ENCODE measurements at places on chromosomes 6 and 20.

DNA sequence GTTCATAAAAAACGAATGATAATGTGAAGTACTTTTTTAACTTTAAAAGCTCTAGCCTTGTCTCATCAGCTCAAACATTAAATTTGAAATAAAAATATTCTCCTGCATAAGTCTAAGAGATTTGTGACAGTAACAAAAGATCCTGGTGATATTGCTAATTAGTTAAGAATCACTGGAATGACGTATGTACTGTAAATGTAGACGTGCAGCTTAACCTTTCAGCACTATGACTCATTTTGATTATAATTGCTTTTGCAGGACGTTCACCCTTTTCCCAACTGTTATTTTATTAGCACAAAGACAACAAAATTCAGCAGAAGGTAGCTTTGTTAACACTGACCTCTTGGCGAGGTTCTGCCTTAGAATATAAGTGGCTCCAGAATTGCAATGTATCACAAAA, 68.6 kb downstream of the TENT5A start:
- DNase-seq = no peak

DNA sequence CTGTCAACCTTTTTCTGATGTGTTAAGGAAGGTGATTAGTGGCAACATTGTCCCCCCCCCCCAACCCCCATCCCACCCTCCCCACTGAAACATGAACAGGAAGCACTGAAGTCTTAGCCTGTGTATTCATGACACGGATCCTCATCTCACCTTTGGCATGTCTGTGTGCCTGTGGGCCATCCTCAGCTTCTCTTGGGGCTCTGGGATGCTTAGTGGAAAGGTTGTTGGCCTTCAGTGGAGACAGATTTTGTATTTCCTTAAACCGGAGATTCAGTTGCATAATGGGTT, 93.6 kb downstream of the RREB1 start:
- DNase-seq = no peak

- no peak for DNase-seq
Measured at GRCh38 chr20:22536956-22537756, 47.2 kb downstream of the FOXA2 start.

GRCh38 chr20:64237316-64237715, 18.2 kb upstream of the PCMTD2 start:
- no peak for DNase-seq

DNA sequence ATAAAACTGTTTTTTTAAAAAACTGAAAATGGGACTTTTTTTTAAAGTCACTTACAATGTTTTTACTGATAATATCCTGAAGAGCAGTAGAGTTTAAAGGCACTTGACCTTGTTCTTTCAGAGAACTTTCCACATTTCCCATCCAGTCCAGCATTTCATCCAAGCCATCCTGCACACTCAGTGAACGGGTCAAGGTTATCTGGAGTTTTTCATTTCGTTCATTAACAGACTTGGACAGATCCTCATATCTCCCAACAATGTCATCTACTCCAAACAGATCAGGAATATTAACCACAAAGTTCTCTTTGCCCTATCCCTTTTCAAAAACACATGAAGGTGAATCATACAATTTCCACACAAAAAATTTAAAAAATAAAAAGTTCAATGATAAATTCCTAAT, 69.1 kb downstream of the DST start:
- no peak for DNase-seq

GRCh38 chr6:74182992-74183391, 487.0 kb downstream of the CD109 start:
- no peak for DNase-seq

DNA sequence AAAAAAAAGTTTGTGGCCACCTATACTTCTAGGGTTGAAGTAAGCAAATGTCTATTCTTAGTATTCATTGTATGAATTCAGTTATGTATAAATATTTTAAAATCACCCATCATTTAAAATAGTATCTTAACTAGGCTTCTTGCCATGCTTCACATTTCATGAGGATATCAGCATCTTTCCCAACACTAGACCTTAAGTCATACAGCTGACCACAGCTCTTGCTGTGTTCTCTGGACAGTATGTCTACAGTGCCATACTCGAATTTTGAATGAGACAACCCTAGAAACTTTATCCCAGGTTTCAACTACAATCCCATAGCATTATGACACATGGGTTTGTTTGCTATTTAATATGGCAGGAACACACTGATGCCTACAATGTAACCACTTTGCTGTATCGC, 5.2 kb downstream of the TXNDC5 start:
- no peak for DNase-seq

- no peak for DNase-seq
Measured at GRCh38 chr20:35008411-35009342, 53.0 kb downstream of the MYH7B start.

GRCh38 chr20:38726804-38727606, 2.7 kb downstream of the SLC32A1 start:
- DNase-seq = peak; percentile 85

DNA sequence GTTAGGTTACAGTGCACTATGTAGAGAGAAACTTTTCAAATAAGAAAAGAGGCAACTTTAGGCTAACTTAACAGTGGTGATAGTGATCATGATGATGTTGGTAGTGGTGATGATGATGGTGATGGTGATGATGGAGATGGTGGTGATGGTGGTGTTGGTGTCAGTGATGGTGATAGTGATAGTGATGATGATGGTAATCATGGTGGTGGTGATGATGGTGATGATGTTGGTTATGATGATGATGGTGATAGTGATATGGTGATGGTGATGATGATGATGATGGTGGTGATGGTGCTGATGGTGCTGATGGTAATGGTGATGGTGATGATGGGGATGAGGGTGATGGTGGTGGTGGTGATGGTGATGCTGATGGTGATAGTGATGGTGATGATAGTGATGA, 107.4 kb downstream of the DLL1 start:
- no peak for DNase-seq

DNA sequence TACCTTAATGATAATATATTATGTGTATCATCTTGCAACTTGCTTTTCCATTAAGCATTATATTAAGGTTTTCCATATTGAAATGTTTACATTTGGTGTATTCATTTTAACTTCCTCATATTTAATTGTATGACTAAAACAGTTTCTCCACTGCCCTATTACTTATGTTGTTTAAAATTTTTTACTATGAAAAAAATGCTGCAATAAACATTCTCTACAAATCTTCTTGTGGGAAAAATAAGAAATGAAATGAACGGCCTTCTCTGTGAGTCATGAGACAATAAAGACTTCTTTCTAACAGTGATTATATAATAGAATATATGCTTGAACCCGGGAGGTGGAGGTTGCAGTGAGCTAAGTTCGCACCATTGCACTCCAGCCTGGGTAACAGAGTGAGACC, 25.5 kb downstream of the FASTKD5 start:
- DNase-seq = no peak

GRCh38 chr20:10555865-10556308, 117.9 kb downstream of the JAG1 start:
- DNase-seq = no peak

GRCh38 chr6:7148100-7148822, 40.5 kb downstream of the RREB1 start:
- DNase-seq = peak; percentile 33

DNA sequence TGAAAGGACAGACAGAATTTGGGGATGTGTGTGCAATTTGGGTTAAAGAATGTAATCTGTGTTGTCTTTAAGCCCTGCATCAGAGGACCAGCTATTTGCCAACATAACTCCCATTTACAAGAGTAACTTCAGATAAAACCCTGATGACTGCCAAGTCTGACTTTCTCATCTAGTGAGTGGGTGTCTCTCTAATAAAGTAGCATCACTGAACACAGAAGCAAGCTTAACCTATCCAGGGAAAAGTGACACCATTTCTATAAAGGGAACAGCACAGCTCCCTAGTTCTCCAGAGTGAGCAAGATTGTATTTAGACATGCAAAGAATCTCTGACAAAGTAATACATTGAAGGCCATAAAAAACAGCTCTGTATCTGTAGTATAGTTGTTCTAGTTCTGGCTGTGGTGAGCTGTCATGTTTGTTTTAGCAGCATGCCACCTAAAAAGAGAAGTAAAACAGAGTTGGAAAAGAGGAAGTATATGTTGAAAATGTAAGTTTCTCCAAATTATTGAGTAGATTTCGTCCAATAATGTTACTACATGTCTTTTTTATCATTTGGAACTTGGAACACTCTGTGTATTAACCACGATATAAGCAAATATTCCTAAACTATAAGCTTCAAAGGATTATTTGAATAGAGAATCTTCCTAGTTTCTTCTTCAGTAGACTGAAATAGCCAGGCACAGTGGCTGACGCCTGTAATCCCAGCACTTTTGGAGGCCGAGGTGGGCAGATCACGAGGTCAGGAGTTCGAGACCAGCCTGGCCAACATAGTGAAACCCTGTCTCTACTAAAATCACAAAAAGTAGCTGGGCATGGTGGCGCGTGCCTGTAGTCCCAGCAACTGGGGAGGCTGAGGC, 8.8 kb upstream of the PIM1 start:
- DNase-seq = no peak

GRCh38 chr6:155188707-155189496, 74.9 kb upstream of the CLDN20 start:
- DNase-seq = no peak

DNA sequence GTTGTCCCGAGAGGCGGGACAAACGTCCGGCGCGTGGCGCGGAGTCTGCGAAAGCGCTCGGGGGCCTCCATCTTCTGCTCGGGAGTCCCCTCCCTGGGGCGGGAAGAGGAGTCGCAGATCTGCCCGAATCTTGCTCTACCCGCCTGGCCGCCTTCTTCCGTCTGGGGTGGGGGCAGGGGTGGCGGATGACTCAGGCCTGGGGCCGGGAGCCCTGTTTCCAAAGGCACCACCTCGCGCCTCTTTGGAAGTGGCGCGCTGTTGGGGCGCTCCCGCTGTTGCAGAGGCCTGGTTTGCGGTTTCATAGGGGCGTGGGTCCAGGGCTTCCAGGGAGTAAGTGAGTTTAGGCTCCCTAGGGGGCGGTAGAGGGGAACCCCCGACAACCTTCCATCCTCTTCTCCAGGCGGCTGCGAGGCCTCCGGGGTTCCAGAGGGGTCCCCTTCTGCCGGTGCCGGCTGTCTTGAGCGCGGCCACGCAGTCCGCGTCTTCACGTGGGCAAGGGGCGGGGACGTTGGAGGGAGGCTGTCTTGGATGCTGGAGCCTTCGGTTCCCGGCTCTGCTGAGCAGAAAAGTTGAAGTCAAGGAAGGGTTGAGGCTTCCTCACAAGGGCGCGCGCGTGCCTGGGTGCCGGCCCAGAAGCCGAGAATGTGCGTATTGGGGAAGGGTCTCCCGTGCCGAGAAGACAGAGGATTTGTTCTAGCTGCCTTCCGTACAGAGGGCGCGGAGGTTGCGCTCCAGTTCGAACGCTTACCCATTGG, 2.6 kb upstream of the TFAP2C start:
- no peak for DNase-seq

DNA sequence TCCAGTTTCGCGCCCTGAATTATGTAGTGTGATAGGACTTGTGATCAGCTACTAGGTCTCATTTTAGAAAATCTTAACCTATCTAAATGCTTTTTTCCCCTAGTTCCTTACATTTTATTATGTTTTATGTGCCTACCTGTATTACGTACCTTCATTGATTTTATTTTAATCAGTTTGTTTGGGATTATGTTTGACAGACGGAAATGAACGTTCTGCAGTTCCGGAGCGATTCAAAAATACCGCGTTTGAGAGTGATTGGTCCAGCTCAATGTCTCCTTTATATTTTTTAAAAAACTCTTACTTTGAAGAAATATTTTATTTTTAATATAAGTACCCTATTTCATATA, 114.3 kb upstream of the BTN3A2 start:
- DNase-seq = peak; percentile 19
